ENCODE measurements at places on chromosomes 16 and 17. TPM values are rescaled to one million over a fixed set of nuclear protein-coding genes. Genes with fewer than 3 reads are reported as not detected.

DNA sequence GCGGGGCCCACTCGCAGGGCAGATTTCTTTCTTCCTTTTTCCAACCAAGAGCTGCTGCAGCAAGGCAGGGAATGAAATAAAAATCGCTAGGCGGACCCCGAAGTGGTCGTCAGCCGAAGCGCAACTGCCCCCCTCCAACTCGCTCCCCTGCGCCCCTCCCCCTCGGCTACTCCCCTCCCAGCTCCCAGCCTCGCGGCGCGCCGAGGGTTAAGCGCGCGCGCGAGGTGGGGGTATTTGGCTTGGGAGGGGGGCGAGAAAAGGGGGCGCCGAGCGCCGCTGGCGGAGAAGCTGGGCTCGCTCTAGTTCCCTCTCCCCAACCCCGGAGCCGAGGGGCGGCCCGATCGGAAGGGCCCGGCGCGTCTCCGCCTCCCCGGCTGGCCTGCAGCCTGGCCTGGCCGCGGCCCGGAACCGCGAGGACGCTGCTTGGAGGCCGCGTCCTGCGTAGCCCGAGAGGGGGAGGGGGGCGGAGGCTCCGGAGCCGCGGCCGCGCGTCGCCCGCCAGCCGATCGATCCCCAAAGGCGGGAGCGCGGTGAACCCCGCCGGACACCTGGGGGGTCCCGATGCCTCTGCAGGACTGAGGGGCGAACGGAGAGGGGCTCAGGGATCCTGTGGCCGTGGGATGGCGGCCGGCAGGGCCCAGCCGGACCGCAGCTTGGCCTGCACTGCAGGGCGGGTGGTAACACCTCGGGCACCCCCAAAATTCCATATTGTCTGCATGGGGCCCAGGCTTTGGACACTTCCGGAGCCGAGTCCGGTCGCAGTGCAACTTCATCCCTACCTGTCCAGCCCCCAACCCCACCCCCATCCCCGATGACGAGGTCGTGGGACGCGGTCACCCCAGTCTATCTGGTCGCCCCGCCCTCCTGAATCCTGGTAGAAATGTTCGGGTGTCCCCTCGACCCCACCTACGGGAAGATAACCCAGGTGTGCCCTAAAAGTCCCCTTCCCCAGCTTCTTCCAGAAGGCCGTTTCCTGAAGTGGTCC lies 4.9 kb upstream of the CBX4 start:
- DNase-seq = peak; percentile 61

The RUNDC3A gene
- total RNA-seq = under 0.01 TPM

The PRSS21 gene
- total RNA-seq = not detected

- peak; percentile 65 for DNase-seq
Measured at GRCh38 chr17:43907998-43908721, 824 bp upstream of the MPP2 start.

The OR1E2 gene
- not detected for total RNA-seq

DNA sequence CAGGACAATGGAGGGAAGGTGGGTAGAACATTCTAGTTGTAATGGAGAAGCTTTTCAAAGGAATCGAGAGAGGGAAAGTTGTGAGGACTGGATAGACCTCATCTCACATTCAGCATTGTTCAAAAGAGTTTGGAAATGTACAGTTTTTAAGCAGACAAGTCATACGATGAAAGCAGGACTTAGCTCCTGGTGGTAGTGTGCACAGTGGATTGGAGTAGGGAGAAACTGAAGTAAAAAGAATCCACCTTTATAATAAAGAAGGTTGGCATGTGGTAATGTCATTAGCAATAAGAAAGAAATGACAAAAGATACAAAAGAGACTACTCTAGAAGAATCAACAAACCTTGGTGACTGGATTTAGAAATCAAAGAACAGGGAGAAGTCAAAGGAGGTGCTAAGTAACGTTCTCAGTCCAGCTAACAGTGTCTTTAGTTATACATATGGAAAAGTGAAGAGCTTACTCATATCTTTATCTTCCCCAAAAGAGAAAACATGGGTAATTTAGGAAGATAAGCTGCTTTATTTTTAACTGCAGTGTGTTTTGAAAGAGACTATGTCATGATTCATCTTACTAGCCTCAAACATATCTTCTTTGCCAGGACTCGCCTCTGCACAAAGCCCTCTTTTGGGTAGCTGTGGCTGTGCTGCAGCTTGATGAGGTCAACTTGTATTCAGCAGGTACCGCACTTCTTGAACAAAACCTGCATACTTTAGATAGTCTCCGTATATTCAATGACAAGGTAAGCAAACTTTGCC lies 18.7 kb upstream of the EVI2A start:
- peak; percentile 90 for DNase-seq

The TBC1D3B gene
- total RNA-seq = not detected

The PROCA1 gene
- 0.36 TPM for total RNA-seq

DNA sequence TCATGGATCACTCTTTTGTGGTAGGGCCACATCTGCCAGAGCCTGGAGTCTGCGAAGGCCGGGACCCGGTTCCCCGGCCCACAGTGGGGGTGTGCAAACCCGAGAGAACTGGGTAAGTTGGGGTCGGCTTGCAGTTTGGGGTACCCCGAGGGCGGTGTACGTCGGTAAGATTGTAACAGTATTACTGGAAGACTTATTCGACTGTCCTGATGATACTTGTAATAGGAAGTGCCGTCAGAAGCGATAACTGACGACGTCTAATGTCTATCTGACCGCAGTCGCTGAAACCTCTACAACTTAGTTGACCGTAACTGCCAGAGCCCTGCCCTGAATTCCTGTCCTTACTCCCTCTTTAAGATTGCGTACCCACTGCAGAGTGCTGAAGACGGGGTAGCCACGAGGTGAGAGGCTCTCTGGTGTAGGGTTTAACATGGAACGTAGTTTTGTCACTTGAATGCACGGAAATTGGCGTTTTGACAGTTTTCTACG lies 24.0 kb downstream of the TRPV2 start:
- DNase-seq = no peak

The NEURL4 gene
- 9.2 TPM for total RNA-seq

DNA sequence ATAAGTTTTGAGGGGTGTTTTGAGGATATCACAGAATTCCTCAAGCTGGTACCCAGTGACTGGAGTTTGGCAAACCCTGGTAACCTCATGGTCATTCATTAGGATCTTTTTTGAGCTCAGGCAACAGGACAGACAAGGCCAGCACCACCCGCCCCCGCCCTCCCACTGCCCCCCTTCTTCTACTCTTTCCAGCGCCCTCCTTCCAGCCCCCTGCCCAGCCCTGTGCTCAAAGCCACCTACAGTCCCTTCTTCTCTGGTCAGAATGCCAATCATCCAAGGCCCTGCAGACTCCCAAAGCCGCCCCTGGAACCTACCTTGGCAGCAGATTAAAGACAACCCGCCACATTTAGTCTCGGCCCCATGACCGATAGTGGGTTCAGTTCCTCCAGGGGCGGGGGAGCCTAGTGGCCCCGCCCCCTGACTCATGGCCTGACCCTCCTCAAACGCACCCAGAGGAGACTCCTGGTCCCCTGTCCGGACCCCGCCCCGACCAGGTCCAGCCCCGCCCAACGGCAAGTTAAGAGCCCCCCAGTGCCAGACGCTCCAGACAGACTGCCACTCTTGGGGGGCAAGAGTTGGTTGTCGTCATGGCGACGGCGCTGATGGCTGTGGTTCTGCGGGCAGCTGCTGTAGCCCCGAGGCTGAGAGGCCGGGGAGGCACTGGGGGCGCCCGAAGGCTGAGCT lies at the start of gene NAGS:
Gene NAGS, plus strand, starts transcription at position 546 of the 684 bp plus-strand sequence. Its CDS starts 42 bp downstream, at position 588.
- no peak for DNase-seq

- DNase-seq = no peak
Measured at GRCh38 chr16:397135-397661, at the start of gene NME4. Gene NME4, plus strand, starts transcription at chr16:397199. Its CDS starts 24 bp downstream, at chr16:397223.

GRCh38 chr17:15498107-15498506 lies 30.7 kb upstream of the CDRT4 start:
- DNase-seq = no peak

- no peak for DNase-seq
Measured at GRCh38 chr16:56281249-56281805, 90.0 kb downstream of the GNAO1 start.

GRCh38 chr16:65117811-65118448 lies 3.9 kb downstream of the CDH11 start:
- DNase-seq = peak; percentile 90

- DNase-seq = peak; percentile 86
Measured at GRCh38 chr16:83305092-83305491, 502.7 kb upstream of the HSBP1 start.

The TAC4 gene
- total RNA-seq = not detected

The OMG gene
- not detected for total RNA-seq

- DNase-seq = no peak
Measured at GRCh38 chr16:77736879-77737278, 14.6 kb downstream of the NUDT7 start.

GRCh38 chr17:58360296-58361063 lies 8.5 kb upstream of the SUPT4H1 start:
- DNase-seq = no peak

DNA sequence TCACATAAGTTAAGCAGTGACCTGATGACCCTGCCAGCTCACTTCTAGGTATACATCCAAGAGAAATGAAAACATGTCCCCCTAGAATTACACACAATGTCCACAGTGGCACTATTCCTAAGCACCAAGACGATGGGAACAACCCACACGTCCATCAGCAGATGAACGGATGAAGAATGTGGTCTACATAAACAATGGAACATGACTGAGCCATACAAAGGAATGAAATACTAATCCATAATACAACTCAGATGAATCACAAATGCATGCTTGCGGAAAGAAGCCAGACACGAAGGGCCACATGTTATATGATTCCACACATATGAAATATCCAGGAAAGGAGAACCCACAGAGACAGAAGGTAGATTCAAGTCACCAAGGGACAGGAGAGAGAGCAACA lies 17.4 kb downstream of the USP22 start:
- peak; percentile 54 for DNase-seq

The PRAC1 gene
- total RNA-seq = not detected

The CALCOCO2 gene
- total RNA-seq = 53.4 TPM

DNA sequence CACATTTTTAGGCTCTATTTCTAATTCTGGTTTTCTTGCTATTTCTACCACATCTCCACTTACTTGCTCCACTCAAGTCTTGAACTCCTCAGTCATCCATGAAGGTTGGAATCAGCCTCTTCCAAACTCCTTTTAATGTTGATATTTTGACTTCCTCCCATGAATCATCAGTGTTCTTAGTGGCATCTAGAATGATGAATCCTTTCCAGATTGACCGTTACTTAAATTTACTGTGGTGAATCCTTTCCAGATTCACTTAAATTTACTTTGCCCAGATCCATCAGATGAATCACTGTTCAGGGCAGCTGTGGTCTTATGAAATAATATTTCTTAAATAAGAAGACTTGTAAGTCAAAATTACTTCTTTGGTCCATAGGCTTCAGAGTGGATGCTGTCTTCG lies 32.4 kb downstream of the CLTC start:
- peak; percentile 88 for DNase-seq

The GFAP gene
- total RNA-seq = not detected

The CMTM4 gene
- 14.5 TPM for total RNA-seq

DNA sequence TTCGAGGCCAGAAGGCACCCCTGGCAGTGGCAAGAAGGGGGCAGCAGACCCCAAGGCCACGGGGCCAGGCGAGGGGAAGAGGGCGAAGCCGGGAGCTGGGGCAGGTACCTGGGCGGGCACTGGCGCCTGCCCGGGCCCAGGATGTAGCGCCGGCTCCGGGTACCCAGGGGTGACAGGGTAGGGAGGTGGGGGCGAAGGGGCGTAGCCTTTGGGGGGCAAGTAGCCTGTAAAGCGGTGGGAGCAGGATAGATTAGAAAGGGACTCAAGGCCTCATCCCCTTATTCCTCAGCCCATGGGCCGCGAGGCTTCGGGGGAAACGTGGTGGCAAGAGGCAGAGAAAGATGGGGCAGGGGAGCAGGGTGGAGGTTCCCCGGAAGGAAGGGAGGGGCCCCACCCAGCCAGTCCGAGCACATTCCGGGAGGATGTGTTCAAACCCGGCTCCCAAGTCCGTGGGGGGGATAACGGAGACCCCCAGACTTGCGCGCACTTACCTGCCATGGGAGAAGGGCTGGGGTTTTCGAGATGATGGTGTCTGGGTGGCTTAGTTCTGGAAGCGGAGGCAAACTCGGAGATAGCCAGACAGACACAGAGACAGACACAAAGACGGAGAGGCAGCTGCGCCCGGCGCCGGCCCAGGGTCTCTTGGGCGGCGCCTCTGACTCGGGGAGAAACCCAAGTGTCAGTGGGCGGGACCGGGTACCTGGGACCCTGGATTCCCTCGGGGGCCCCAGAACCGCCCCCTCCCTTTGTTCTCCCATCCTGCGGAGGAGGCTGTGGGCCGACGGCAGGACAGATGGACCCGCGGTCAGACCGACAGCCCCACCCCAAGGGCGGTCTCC lies 493 bp downstream of the PLSCR3 start:
- DNase-seq = no peak

All from IMR-90 (cell line).